Activated T-cell treated with anti-CD3 and anti-CD28 coated beads, Interleukin-2, amount 50 U/mL, for 4 hours (primary cell): ENCODE measurements at places on chromosomes 3 and 15.

- no peak for DNase-seq
Measured at GRCh38 chr3:100029689-100030088, 84.6 kb downstream of the FILIP1L start.

DNA sequence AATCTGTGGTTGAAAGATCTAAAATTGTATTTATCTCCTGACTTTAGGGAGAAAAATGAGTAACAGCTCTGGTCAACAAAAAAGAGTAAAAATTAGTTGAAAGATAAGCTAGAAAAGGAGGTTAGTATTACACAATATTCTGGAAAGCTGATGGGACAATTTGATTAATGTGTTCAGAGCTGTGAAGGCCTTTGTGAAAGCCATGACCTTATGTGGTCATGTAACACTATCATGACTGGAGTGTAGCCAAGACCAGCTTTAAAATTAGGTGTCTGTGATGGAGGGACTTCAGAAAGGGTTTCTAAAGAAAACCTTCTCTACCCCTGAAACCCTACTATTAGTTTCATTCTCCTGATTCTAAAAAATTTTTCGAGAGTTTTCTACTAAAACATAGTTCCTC lies 127.2 kb downstream of the NFKBIZ start:
- DNase-seq = no peak

DNA sequence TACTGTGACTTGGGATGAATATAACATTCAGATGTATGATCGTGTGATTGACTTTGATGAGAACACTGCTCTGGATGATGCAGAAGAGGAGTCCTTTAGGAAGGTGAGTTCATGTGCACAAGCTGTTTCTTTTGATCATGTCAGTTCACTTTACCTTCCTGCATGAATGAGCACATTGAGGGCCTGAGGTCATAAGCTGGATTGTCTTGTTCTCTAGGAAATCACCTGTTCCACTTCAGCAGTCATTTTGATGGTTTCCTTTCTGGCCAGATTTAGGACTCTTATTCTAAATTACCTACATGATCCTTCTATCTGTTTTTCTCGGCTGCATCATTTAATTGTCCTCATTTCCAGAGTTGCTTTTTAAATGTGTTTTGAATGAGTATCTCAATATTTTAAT lies 4.1 kb downstream of the RCN2 start:
- no peak for DNase-seq

DNA sequence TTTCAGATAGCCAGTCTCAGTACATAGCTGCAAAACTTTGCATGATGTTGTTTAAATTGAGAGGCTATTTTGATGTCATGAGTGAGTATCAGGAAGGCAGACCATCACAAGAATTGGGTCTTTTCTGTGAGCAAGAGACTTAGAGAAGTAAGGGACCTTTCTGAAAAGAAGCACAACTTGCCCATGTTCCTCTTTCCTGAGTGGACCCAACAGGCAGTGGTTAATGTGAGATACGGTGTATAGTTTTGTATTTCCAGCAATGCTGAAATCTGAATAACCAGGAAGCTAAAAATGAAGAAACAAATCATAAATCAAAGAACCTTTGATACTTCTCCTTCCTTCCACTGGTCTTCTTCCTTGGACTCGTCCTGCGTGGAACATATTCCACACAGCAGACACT lies 25.1 kb downstream of the MCTP2 start:
- DNase-seq = no peak

DNA sequence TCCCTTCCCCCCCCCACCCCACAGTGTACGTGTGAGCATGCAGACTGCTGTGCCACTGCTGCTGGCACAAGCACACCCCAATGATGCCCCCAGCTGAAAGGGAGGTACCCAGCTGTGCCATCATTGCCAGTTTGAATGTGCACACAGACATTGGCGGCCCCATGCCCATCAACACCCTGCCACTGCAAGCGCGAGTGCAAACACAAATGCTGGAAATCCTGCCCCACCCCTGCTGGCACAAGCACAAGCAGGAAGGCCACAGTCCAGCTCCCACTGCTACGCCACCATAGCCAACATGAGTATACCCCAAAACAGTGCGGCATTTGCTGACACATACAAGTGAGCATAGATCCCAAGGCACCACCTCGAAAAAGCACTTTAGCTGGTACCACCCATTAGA lies 222.9 kb downstream of the SCAPER start:
- no peak for DNase-seq

DNA sequence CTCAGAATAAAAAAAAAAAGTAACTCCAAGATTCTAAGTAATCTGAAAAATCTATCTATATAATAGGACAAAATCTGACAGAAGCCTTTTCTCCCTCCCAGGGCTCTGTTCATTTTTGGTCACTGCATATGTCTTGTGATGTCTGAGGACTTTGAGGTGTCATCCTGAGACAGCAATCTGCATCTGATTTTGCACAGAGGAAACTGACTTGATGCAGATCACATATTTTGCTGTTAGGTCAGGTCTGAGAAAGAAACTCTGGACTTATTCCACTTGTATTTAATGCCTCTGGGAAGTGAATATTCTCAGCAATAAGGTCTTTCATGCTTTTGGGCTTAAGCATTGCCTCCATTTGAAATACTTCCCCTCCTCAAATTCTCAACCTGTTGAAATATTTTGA lies 295.2 kb upstream of the THBS1 start:
- no peak for DNase-seq

- DNase-seq = no peak
Measured at GRCh38 chr3:191321019-191321767, 8.0 kb upstream of the CCDC50 start.

- DNase-seq = no peak
Measured at GRCh38 chr15:40252141-40252437, 13.2 kb downstream of the PAK6 start.

DNA sequence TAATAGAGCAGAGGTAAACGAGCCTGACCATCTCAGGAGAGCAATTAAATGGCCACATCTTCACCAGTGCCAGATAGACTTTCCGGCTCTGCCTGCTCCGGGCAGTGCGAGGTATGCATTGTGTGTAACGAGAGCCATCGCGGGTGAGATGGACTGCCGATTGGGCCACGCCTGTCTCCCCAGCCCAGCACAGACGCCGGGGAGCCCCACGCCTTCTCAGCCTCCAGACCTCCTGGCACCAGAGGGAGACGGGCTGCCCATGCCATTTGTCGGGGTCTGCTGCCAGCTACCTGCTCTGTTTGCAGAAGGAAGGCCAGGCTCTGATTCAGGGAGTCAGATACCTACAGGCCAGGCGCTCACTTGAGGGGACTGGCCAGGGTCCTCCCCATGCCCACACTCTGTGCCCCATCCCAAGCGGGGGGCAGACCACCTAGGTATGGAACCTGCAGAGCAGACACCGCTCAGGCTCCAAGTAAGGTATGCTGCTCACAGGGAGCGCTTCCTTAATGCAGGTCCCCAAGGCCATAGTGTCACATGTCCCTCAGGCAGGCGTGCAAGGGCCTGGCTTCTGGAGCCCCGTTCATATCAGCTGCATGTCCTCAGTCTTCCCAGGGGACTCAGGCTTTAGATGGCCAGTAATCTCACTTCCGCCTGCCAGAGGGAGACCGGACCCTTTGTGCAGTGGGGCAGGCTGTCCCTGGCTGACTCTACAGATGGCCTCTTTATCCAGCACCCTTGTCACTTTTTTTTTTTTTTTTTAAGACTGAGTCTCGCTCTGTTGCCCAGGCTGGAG lies 62.2 kb downstream of the DNAJB8 start:
- DNase-seq = no peak

DNA sequence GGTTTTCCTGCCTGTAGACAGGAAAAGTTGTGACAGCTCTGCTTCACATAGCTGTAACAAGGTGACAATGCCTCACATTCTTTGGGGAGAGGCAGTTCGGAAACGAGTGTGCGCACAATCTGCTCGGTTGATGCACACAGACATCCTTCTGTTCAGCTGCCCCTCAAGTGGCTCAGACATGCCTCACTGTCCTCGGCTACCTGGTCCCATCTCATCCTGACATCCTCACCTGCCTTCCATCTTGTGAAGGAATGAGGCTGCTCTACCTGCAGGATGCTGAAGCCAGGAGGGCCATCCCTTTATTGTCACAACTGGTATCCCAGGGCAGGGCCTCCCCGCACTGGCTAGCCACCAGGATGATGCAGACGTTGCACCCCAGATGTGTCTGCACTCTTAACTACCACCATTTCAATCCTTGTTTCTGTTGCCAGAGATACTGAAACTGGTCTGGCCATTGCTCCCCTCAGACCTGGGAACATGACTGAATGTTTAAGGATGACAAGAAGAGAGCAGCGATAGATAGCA lies 19.4 kb downstream of the SRPRB start:
- no peak for DNase-seq

DNA sequence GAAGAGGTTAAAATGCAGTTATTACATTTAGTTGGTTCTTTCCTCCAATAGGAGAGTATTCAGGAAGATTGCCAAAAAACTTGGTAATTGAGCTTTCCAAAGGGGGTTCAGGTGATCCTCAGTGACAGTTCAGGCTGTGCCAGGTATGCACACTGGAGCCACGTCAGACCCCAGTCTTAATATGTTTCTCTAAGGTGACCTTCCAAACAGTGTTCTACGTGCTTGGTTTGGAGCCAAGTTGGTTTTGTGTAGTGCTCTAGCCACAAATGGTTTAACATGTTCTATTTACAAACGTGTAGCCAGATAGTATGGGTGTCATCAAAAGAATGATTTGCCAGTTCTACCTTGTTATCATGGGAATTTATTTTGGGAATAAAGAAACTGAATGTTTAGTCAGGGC lies 21.0 kb downstream of the CTDSPL start:
- DNase-seq = no peak

- DNase-seq = no peak
Measured at GRCh38 chr3:157201648-157202278, 41.8 kb upstream of the CCNL1 start.

DNA sequence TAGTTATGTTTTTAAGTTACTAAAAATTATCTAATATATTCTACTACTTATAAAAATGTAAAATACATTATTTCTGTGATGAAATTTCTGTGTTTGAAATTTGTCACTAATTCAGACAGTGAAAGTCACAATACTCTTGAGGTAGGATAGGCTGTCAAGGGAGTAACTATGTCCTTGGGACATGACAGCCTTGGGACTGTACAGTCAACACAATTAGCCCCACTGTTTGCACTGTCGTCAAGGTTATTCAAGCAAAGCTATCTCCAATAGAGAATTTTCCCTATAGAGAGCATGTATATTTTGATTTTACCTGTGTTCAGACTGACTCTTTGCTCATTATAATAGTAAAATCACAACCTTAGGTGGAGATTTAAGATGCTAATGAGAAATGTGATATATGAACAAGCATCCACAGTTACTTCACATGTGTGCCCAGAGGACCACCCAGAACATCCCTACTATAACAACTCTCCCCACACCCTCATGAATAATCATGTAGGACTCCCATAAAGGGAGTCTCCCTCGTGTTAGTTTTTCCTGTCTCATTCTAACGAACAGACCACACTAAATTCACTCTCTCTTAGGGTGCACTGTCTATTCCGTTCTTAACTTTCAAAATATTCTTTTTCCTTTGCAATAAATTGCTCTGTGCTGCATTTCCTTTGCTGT lies 1476.3 kb upstream of the CADM2 start:
- no peak for DNase-seq

- no peak for DNase-seq
Measured at GRCh38 chr3:35936571-35936970, 297.2 kb downstream of the ARPP21 start.

- DNase-seq = no peak
Measured at GRCh38 chr3:56837196-56837955, 35.6 kb upstream of the ARHGEF3 start.

DNA sequence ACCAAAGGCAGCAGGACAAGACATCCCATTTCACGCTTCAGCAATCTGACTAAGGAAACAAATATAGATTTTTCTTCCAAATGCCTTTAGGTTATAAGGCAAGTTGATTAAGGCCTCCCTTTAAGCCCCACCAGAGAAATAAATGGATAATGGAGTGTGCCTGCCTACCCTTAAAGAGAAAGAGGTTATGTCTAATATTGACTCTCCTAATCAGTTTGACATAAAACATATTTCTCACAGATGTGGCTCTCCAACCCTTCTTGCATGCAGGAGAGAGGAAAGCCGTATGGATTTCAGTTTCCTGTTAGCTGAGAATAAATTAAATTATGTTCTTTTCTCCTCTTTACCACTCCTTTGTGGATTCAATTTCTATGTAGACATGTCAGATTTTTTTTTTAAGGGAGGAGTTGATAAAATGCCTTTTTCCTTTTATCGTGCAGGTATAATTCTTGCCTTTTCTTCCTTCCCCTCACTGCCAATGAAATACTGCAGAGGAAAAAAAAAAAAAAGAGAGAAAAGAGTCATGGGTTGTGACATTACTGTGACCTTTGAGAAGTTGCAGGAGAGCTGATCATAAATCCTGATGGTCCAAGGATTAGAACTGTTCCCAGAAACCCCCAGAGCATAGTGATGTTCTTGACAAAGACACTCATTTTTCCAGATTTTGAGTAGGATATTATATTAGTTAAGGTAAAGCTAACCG lies 355.3 kb upstream of the SLCO3A1 start:
- DNase-seq = no peak

- no peak for DNase-seq
Measured at GRCh38 chr3:229183-229661, 32.7 kb downstream of the CHL1 start.

GRCh38 chr3:36486009-36486795 lies 105.9 kb downstream of the STAC start:
- DNase-seq = no peak

GRCh38 chr3:131928593-131928992 lies 106.2 kb downstream of the CPNE4 start:
- DNase-seq = no peak

GRCh38 chr3:177905173-177906125 lies 630.8 kb upstream of the KCNMB2 start:
- no peak for DNase-seq
